Heart left ventricle (tissue), 16 donors: ENCODE measurements at places on chromosomes 6 and 20. TPM values are rescaled to one million over a fixed set of nuclear protein-coding genes. Genes with fewer than 3 reads are reported as not detected.

GRCh38 chr20:23296841-23297701, 53.5 kb upstream of the NXT1 start:
- H3K4me3 ChIP-seq, result no peak overlapping the region
- no peak overlapping the region for H3K27ac ChIP-seq
- no peaks in the 10 kb centered on the region for H3K27me3 ChIP-seq
- H3K36me3 ChIP-seq, result no peaks in the 10 kb centered on the region

Gene PREX1
- total RNA-seq, result 11.9 TPM

- no peaks in the 10 kb centered on the region for H3K27me3 ChIP-seq
- no peak for DNase-seq
- H3K36me3 ChIP-seq, result peaks cover 35% of the 10 kb centered on the region
- H3K4me1 ChIP-seq, result peaks cover 18% of the 10 kb centered on the region
- no peak overlapping the region for H3K4me3 ChIP-seq
Measured at GRCh38 chr20:3894796-3895195, 5.6 kb downstream of the PANK2 start.

Gene WFDC12
- total RNA-seq, result not detected
